Osteocyte (in vitro differentiated cells): ENCODE measurements at places on chromosomes 11 and 22. TPM values are rescaled to one million over a fixed set of nuclear protein-coding genes. Genes with fewer than 3 reads are reported as not detected.

Gene CLMP
- total RNA-seq = 22.7 and 24.8 TPM in 2 replicates

Gene C11orf52
- 0.42 and 0.62 TPM in 2 replicates for total RNA-seq

Gene CYTH4
- total RNA-seq = not detected in 2 replicates

Gene TYR
- not detected in 2 replicates for total RNA-seq

Gene MGAT3
- 9.4 and 10.9 TPM in 2 replicates for total RNA-seq

Gene SYT7
- 0.10 and 0.11 TPM in 2 replicates for total RNA-seq

DNA sequence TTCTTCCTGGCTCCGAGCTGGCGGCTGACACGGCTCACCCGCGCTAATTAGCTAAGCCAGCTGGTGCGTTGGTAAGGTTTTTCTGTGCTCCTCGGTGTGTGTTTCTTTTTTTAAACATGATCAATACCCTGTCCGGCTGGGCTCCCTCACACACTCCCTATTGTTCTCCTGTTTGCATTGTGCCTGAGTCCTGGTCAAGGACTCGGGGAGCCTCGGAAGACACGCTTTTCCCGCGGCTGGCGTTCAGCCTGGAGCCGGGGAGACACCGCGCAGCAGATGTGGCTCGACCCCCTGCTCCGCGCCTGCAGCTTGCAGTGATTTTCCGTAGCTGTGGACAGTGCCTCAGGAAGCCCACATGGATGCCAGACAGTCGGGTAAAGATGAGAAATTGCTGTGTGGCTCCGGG, 454.9 kb upstream of the CADM1 start:
- H3K4me3 ChIP-seq = no peak overlapping the region
- no peak overlapping the region for H3K27ac ChIP-seq
- H3K36me3 ChIP-seq = no peaks in the 10 kb centered on the region
- no peak for DNase-seq

DNA sequence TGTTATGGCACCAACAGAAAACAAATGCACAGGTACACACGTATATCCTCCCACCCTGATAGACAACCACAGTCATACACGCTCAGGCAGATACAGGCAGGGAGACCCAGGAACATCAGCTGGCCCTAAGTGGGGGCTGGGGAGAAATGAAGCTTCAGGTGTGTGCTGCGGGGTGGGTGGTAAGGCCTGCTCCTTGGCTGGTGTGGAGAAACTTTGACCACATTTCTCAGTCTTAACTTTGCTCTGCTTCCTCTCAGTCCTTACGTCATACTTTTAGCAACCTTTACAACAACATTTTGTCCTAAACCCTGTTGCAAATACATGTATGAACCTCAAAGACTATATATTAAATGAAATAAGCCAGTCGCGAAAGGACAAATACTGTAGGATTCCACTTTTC, 6.7 kb upstream of the ANAPC15 start:
- no peaks in the 10 kb centered on the region for H3K36me3 ChIP-seq
- no peaks in the 10 kb centered on the region for H3K4me1 ChIP-seq
- no peak overlapping the region for H3K4me3 ChIP-seq
- no peak for DNase-seq

- no peak overlapping the region for H3K4me3 ChIP-seq
- H3K27me3 ChIP-seq = no peaks in the 10 kb centered on the region
- peaks cover 10% of the 10 kb centered on the region for H3K36me3 ChIP-seq
- H3K4me1 ChIP-seq = peaks cover 19% of the 10 kb centered on the region
- H3K27ac ChIP-seq = no peak overlapping the region
These were observed 48.3 kb downstream of the QSER1 start for GRCh38 chr11:32940865-32941264.

- peak within 1 kb of the TSS; percentile 75 for H3K4me3 ChIP-seq
- H3K36me3 ChIP-seq = no peaks in the 10 kb centered on the region
- peaks cover 23% of the 10 kb centered on the region for H3K27me3 ChIP-seq
- H3K4me1 ChIP-seq = peaks cover 3% of the 10 kb centered on the region
- no peak within 1 kb of the TSS for H3K27ac ChIP-seq
These were observed at the start of gene KCNJ11 for GRCh38 chr11:17388609-17389210. Gene KCNJ11, minus strand, starts transcription at chr11:17388659. Its CDS starts 568 bp downstream, at chr11:17388091.

GRCh38 chr11:23875176-23875850, 621.5 kb upstream of the LUZP2 start:
- H3K4me3 ChIP-seq = no peak overlapping the region
- peaks cover 6% of the 10 kb centered on the region for H3K4me1 ChIP-seq
- H3K27ac ChIP-seq = no peak overlapping the region
- H3K27me3 ChIP-seq = no peaks in the 10 kb centered on the region

- H3K27ac ChIP-seq = no peak overlapping the region
- no peak for DNase-seq
- peaks cover 5% of the 10 kb centered on the region for H3K4me1 ChIP-seq
- H3K4me3 ChIP-seq = no peak overlapping the region
- peaks cover 29% of the 10 kb centered on the region for H3K36me3 ChIP-seq
These were observed 15.7 kb upstream of the ADSL start for GRCh38 chr22:40330615-40331014.

DNA sequence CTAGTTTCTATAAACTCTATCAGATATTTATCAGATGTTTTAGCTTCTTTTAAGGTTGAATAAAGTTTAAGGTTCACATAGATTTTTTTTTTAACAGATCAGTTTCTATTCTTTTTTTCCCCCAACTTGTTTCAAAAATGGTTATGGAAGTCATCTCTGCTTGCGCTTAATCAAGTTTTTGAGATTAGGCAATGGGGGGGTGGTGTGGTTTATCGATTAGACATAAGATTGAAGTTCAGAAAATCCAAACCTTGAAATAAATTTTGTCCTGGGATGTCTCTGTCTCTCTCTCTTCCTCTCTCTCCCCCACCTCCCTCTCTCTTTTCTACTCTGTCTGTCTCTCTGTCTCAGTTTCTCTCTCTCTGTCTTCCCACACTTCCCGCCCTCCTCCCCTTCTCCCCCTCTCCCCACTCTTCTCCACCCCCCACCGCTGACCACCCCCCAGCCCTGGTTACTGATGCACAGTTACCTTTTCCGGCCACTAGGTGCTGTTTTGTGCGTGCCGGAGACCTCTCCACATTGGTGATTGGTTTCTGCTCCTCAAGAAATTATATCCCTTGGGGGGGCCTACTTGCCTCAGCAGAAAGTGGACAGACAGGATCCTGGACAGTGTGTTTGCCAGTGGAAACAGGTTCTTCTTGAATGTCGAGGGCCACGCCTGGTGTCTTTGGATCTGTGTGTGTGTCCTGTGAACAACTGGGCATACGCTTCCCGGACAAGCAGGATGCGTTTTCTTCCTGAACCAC, 29.7 kb upstream of the ANO1 start:
- no peaks in the 10 kb centered on the region for H3K4me1 ChIP-seq
- H3K27me3 ChIP-seq = peaks cover 72% of the 10 kb centered on the region
- H3K27ac ChIP-seq = no peak overlapping the region

GRCh38 chr11:76596652-76597051, 73.9 kb downstream of the LRRC32 start:
- H3K4me3 ChIP-seq = no peak overlapping the region
- no peaks in the 10 kb centered on the region for H3K36me3 ChIP-seq
- H3K27ac ChIP-seq = no peak overlapping the region
- H3K4me1 ChIP-seq = peaks cover 13% of the 10 kb centered on the region

- no peak overlapping the region for H3K4me3 ChIP-seq
- peaks cover 35% of the 10 kb centered on the region for H3K4me1 ChIP-seq
- no peaks in the 10 kb centered on the region for H3K27me3 ChIP-seq
These were observed 36.3 kb upstream of the LYVE1 start for GRCh38 chr11:10604798-10605197.

- H3K36me3 ChIP-seq = peaks cover 3% of the 10 kb centered on the region
- DNase-seq = no peak
- H3K4me3 ChIP-seq = no peak overlapping the region
- H3K27ac ChIP-seq = no peak overlapping the region
- H3K27me3 ChIP-seq = no peaks in the 10 kb centered on the region
These were observed 5.5 kb downstream of the GP1BB start for GRCh38 chr22:19728836-19729235.

DNA sequence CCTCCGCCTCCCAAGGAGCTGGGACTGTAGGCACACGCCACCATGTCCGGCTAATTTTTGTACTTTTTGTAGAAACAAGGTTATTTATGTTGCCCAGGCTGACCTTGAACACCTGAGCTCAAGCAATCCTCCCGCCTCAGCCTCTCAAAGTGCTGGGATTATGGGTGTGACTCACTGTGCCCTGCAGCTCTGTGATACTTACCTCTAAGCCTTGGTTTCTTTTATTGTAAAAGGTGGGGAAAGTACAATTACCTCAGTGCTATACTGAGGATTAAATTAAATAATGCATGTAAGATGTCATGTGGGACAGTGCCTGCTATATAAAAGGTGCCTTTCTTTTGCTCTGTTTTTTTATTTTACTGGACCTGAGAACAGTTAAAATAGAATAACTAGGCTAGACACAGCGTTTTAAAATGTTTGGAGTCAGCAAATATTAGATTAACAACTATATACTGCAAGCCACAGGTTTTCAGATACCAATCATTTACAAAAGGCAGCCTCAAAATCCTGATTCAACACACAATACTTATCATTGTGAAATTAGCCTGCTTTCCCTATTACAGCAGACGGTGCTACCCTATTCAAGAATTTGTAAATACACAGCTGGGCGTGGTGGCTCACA, 30.0 kb downstream of the PRR14L start:
- no peaks in the 10 kb centered on the region for H3K4me1 ChIP-seq
- H3K27me3 ChIP-seq = no peaks in the 10 kb centered on the region
- H3K27ac ChIP-seq = no peak overlapping the region
- no peak overlapping the region for H3K4me3 ChIP-seq
- no peak for DNase-seq
- peaks cover 46% of the 10 kb centered on the region for H3K36me3 ChIP-seq

- no peaks in the 10 kb centered on the region for H3K27me3 ChIP-seq
- no peak for DNase-seq
- no peaks in the 10 kb centered on the region for H3K36me3 ChIP-seq
These were observed 259.7 kb downstream of the INSC start for GRCh38 chr11:15374418-15374817.

DNA sequence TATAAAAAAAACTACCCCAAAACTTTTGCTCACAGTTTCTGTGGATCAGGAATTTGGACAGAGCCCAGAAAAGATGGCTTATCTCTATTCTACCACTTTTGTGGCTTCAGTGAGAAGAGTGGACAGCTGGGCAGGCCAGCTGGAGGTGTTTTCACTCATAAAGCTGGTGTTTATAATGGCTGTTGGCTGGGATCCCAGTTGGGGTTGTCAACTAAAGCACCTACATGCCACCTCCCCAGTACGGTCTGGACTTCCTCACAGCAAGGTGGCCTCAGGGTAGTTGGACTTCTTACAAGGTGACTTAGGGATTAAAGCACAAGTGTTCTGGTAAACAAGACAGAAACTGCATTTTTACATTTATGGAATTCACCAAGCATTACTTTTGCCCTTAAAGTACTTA, 171.0 kb downstream of the NELL1 start:
- H3K4me3 ChIP-seq = no peak overlapping the region
- no peaks in the 10 kb centered on the region for H3K27me3 ChIP-seq
- H3K4me1 ChIP-seq = no peaks in the 10 kb centered on the region

- no peaks in the 10 kb centered on the region for H3K27me3 ChIP-seq
- peaks cover 58% of the 10 kb centered on the region for H3K36me3 ChIP-seq
- no peak for DNase-seq
- peaks cover 15% of the 10 kb centered on the region for H3K4me1 ChIP-seq
- no peak overlapping the region for H3K4me3 ChIP-seq
These were observed 11.0 kb downstream of the RPL27A start for GRCh38 chr11:8693555-8693954.

GRCh38 chr11:33706546-33706945, 5.9 kb upstream of the C11orf91 start:
- H3K27me3 ChIP-seq = no peaks in the 10 kb centered on the region
- peak overlapping the region; percentile 63 for H3K27ac ChIP-seq
- H3K36me3 ChIP-seq = peaks cover 32% of the 10 kb centered on the region
- no peak overlapping the region for H3K4me3 ChIP-seq
- no peak for DNase-seq

DNA sequence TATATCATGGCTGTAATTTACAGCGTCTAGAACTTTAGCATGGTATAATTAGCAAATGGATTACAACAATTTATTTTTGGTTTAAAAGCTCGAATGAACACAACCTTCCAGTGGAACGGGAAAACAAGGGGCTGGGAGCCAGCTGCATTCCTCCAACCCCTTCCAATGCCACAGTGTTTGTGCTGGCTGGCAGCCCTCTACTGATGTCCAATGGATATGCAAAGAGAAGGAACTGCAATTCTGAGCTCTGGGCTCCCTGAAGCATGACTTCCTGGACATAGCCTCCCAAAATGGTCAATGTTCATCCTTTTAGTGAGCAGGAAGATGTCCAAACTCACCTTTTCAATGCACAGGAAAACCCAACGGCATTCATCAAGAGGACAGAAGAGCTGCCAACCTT, 288.3 kb downstream of the TENM4 start:
- no peak overlapping the region for H3K27ac ChIP-seq
- no peak for DNase-seq
- no peaks in the 10 kb centered on the region for H3K36me3 ChIP-seq
- H3K4me3 ChIP-seq = no peak overlapping the region
- peaks cover 2% of the 10 kb centered on the region for H3K4me1 ChIP-seq
- no peaks in the 10 kb centered on the region for H3K27me3 ChIP-seq

GRCh38 chr11:66221012-66221411, 47.4 kb upstream of the RAB1B start:
- no peak overlapping the region for H3K27ac ChIP-seq
- H3K36me3 ChIP-seq = peaks cover 37% of the 10 kb centered on the region
- no peak overlapping the region for H3K4me3 ChIP-seq

DNA sequence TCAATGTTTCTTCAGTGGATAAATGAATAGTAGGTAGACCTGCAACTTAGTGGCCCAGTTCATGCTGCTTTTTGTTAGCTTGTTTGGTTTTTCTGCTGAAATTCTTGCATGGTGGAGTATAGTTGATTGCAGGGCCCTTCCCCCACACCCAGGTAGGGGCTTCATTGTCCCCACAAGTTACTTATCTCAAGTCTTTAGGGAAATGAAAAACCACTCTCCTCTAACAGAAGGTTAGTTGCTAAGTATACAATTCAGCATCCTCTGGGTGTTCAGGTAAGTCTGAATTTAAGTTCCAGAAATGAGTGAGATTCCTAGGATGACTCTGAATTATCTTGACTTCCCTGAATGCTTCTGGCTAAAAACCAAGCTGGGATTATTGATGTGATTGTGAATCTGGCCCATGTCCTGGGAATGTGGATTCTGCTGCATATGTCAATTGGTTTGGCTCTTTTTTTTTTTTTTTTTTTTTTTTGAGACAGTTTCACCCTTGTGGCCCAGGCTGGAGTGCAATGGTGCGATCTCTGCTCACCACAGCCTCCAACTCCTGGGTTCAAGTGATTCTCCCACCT, 40.3 kb downstream of the BCL2L13 start:
- H3K36me3 ChIP-seq = no peaks in the 10 kb centered on the region
- H3K27me3 ChIP-seq = no peaks in the 10 kb centered on the region
- no peak for DNase-seq
- no peak overlapping the region for H3K4me3 ChIP-seq
- peaks cover 7% of the 10 kb centered on the region for H3K4me1 ChIP-seq

- peaks cover 3% of the 10 kb centered on the region for H3K4me1 ChIP-seq
- DNase-seq = no peak
- H3K27ac ChIP-seq = no peak overlapping the region
- no peaks in the 10 kb centered on the region for H3K36me3 ChIP-seq
- H3K27me3 ChIP-seq = no peaks in the 10 kb centered on the region
- H3K4me3 ChIP-seq = no peak overlapping the region
These were observed 1190.9 kb downstream of the BRD1 start for GRCh38 chr22:48636746-48637145.

- H3K36me3 ChIP-seq = peaks cover 8% of the 10 kb centered on the region
- H3K27me3 ChIP-seq = no peaks in the 10 kb centered on the region
- H3K4me3 ChIP-seq = no peak overlapping the region
- DNase-seq = no peak
- no peaks in the 10 kb centered on the region for H3K4me1 ChIP-seq
These were observed 15.4 kb upstream of the TUBA8 start for GRCh38 chr22:18095101-18095805.
